ENCODE measurements at places on chromosomes 13 and 19.
A peak's percentile ranks its signal among the peaks of the same experiment; 100 is the strongest.

DNA sequence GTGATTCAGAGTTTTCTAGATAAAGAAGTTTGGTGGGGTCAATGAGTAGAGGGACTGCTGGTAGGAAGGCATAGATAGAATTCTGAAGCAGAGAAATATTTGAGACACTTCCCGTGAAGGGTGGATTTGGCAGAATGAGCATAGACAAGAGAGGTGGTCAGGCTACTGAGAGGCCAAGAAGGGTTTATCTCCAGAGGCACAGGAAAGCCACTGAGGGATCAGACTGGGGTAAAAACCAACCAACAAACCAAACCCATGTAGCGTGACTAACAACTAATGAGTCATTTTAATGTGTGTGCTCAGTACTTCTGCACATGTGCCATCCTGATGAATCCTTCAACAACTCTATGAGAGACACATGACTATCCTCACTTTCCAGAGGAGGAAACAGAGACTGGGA is 60.0 kb upstream of the SERP2 start:
- no peak for DNase-seq

GRCh38 chr13:74743992-74744391 is 609.8 kb upstream of the KLF12 start:
- no peak for DNase-seq

DNA sequence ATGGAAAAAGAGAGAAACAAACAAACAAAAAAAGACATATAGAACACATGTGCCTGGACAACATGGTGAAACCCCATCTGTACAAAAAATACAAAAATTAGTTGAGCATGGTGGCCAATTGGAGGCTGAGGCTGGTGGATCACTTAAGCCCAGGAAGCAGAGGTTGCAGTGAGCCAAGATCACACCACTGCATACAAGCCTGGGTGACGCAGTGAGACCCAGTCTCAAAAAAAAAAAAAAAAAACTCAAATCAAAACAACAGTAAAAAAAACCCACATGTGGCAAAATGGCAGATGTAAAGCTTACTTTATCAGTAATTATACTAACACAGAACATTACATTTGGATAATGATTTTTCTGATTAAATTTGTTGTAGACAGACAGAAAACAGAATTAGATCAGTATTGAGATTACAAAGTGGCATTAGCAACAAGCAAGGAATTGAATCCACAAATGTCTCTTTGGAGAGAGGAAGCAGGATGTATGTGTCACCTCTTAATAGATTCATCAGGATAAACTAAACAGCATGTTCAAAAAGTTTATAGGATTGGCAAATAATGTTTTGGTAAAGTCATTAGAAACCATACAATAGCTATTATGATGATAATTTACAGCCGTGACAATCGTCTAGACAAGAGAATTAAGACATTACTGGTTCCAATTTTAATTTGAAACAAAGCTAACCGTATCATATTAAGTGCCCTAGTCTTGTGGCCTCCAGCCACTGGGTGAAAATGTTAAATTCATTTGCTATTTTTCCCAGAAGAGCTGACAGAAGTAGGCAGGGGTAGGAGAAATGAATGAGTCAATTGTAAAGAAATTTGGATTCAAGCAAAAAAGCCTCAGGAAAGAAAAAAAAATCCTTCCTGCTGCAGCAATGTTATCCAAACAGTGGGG is 206.0 kb downstream of the FGF14 start:
- no peak for DNase-seq

DNA sequence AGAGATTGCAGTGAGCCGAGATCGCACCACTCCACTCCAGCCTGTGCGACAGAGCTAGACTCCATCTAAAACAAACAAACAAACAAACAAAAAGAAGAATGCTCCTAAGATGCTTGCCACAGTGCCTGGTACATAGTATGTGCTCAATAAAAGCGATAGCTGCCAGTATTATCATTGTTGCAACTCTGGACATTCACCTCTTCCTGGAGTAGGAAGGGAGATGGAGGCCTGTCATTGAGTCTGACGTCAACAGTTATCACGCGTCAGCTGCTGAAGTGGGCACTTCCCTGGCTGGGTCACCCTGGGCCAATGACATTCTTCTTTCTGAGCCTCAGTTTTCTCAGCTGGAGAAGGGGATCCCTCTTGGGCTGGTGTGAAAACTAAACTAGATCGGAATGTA is 4.2 kb upstream of the PLAUR start:
- DNase-seq = peak; percentile 68

DNA sequence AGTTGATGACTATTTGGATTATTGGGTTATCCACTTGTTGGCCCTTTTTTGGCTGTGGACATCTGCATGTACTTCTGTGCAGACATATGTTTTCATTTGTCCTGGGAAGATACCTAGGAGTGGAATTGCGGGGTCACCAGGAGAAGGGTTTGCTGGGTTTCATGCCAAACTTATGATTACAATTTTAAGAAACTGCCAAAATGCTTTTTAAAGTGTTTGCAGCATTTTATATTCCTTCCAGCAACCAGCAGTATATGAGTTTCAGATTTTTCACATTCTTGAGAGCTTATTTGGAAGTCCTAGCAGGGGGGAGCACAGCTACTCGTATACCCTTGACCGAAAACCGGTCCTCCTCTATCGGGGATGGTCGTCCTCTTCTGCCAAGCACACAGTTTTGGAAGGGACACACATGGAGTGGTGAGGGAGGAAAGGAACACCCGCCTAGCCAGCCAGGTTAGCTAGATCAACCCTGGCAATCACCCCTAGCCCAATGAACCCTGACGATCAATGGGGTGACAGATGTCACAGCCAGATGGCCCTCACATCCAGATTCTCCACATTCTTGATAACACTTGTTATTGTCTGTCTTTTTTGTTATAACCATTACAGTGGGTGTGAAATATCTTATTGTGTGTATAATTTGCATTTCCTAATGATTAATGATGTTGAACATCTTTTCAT is 26.7 kb upstream of the RNF113B start:
- DNase-seq = no peak

- DNase-seq = no peak
These were observed 103.8 kb downstream of the TNFRSF19 start for GRCh38 chr13:23673867-23674605.

DNA sequence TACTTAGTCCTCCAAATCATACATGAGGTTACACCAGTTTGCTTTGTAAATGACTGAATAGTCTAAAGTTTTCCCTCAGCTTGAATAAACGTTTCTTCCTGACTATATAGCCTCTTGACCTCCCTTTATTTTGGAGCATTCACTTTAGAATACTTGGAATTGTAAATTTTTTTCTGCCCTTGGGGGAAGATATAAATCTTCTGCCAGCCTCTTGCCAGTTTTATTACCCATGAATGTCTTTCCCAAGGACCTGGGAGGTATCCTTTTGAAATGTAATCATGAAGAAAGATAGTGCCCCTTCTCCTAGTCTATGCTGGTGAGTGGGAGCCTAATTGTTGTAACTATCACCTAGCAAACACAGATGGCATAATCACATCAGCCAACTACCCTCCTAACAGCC is 2033.9 kb upstream of the PCDH20 start:
- DNase-seq = no peak

GRCh38 chr13:39263033-39263432 is 224.8 kb downstream of the NHLRC3 start:
- DNase-seq = no peak

DNA sequence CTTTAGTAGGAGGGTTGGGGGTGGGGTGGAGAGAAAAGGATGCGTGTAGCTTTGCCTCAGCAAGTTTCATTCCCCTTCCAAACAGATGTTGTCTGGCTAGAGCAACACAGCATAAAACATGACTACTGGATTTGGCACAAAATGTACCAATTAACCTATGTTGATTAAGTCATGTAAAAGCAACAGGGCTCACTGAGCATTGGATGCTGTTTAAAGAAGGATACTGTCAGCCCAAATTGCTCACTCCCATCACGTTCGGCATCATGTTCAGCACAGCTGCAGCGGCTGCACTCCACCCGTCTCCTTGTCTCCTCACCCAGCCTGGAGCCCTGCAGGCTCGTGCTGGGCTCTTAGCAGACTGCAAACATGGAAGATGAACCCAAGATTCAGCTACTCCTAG is 77.5 kb downstream of the DLEU7 start:
- no peak for DNase-seq

- DNase-seq = no peak
These were observed 62.0 kb downstream of the RFX2 start for GRCh38 chr19:6048348-6048747.

GRCh38 chr19:2464389-2464788 is 7.6 kb upstream of the LMNB2 start:
- no peak for DNase-seq

GRCh38 chr19:13150931-13151604 is 857 bp downstream of the IER2 start:
- peak; percentile 41 for DNase-seq

DNA sequence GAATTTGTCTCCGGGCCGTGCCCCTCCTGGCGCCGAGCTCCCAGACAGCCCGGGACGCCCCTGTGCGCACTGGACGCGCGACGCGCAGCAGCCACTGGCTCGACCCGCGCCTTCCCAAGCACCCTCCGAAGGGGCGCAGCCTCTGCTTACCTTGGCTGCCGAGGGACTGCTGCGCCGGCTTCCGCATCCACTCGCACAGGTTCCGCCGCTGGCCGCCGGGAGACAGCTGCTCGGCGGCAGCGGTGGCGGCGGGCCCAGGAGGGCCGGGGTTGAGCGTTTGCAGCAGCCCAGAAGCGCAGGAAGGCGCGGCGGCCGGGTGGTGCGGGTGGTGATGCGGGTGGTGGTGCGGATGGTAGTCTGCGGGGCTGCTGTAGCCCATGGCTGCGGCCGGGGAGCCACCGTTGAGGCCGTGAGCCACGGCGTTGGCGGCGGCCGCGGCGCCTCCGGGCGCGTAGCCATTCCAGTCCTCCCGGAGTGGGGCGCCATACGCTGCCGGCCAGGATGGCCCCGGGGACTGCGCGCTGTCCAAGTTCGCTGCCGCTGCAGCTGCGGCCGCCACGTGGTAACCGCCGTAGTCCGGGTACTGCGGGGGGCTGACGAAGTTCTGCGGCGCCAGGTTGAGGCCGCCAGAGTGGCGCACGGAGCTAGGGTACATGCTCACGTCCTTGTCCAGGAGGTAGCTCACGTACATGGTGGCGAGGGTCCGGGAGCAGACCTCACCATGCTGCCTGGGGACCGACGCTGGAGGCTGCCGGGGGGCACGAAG is 616 bp downstream of the CDX2 start:
- DNase-seq = no peak

- no peak for DNase-seq
These were observed 52.2 kb upstream of the CYP4F8 start for GRCh38 chr19:15562861-15563260.

GRCh38 chr13:96687191-96687590 is 307.1 kb downstream of the OXGR1 start:
- DNase-seq = no peak

DNA sequence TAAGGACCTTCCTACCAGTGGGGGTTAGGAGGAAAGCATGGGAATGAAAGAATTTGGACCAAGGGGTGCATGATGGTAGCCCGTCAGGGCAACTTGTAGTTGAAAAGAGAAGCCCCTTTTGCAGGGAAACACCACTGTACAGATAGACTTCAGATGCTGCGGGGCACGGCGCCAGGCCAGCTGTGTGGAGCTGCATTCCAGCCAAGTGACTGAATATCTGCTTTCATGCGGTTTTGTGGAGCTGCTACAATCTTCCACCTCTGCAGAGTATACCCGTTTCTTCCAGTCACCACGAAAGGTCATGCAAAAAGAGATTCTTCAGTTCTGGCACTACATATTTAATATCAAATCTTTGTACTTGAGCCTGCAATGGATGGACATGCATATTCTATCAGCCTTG is 104.7 kb downstream of the RGCC start:
- no peak for DNase-seq

GRCh38 chr13:80037505-80037888 is 303.4 kb downstream of the SPRY2 start:
- DNase-seq = no peak

All from CD4-positive, alpha-beta T cell treated with Interferon alpha-2 for 1 hour (primary cell).